Caco-2 (cell line): ENCODE measurements at places on chromosomes 7 and 10.

- no peak overlapping the region for H3K27ac ChIP-seq
- no peak overlapping the region for H3K4me3 ChIP-seq
- H3K4me1 ChIP-seq, result no peaks in the 10 kb centered on the region
- no peaks in the 10 kb centered on the region for H3K36me3 ChIP-seq
- H3K27me3 ChIP-seq, result no peaks in the 10 kb centered on the region
Measured at GRCh38 chr10:6513476-6513875, 66.6 kb downstream of the PRKCQ start.

- no peaks in the 10 kb centered on the region for H3K36me3 ChIP-seq
- no peak for DNase-seq
- H3K27me3 ChIP-seq, result no peaks in the 10 kb centered on the region
- no peak overlapping the region for H3K27ac ChIP-seq
- H3K4me1 ChIP-seq, result no peaks in the 10 kb centered on the region
Measured at GRCh38 chr10:124002391-124003069, 90.9 kb downstream of the CHST15 start.

- DNase-seq, result no peak
- no peak overlapping the region for H3K4me3 ChIP-seq
- H3K4me1 ChIP-seq, result no peaks in the 10 kb centered on the region
- no peak overlapping the region for H3K27ac ChIP-seq
Measured at GRCh38 chr10:108812296-108812695, 1111.0 kb downstream of the XPNPEP1 start.

- no peak for DNase-seq
- no peaks in the 10 kb centered on the region for H3K36me3 ChIP-seq
- H3K27me3 ChIP-seq, result no peaks in the 10 kb centered on the region
- no peak overlapping the region for H3K27ac ChIP-seq
- no peaks in the 10 kb centered on the region for H3K4me1 ChIP-seq
Measured at GRCh38 chr10:118234683-118235082, 107.4 kb downstream of the FAM204A start.

DNA sequence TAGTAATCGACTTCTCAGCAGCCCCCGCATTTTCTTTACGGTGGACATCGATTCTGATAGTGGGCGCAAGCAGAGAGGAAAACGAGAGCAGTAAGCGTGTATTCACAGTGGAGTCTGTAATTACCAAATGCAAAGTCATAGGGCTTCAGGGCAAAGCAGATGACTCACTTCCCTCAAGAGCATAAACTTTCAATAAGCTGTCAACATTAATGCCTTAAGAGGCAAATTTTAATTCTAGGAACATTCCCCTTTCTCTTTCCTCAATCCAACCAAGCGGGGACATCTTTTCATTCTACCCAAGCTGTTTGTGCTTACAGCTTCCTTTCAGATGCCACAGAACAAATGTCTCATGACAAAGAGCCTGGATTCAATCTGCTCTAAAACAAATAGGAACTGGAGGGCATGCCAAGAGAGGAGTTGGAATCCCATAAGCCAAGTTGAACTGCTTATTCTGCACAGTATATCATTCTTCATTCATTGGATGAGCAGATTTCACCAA, 48.6 kb downstream of the MALSU1 start:
- DNase-seq, result no peak
- H3K27ac ChIP-seq, result no peak overlapping the region
- peaks cover 2% of the 10 kb centered on the region for H3K36me3 ChIP-seq

GRCh38 chr7:24701261-24702235, 55.7 kb downstream of the GSDME start:
- peaks cover 1% of the 10 kb centered on the region; the same call in 1 of the 2 replicates for H3K36me3 ChIP-seq
- no peak for DNase-seq
- H3K27ac ChIP-seq, result no peak overlapping the region
- no peaks in the 10 kb centered on the region for H3K4me1 ChIP-seq
